Stimulated activated CD4-positive, alpha-beta T cell treated with anti-CD3 and anti-CD28 coated beads, Interleukin-15, amount 100 ng/mL, for 24 hours (primary cell): ENCODE measurements at places on chromosomes 3 and 15.

DNA sequence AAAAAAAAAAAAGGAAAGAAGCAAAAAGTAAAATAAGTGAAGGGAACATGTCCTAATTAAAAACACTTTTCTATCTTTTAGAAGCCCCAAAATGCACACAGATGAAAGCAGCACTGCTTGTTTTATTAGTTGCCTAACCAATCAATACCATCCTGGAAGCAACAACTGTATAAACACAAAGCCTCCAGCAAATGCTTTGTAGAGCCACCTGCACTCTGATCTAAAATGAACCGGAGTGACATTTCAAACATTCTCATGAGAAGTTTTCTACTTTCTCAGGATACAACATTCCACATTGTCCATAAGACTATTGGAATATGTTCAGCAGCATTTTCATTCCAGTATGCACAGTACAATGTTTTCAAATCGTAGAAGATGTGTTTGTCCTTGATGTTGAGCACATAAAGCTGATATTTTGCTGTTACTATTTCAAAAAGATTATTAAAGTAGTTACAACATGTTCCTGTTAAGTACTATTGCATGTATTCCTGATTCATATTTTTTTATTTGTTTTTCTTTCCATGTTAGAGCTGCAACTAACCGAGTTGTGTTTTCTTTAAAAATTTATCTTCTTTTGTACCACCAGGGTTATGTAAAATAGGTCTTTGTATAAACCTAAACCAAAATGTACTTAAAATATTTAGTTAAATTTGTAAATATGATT is 50.3 kb upstream of the PLSCR5 start:
- DNase-seq = no peak

DNA sequence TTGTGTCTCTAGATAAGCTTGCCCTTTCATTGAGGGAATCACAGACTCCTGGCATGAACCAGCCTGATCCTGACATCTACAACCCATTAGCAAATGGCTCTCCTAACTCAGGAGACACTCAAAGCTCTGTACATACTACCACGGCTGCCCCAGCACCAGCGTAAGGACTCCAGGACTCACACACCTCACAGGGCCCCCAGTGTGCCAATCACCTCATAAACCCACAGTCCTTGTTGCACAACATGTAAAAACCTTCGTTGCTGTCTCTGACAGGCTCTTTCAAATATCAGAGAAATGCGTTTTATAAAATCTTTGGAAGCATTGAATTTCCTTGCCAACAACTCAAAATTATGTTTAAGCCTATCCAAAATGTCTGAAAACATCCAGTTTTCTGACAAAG is 7.3 kb downstream of the FYCO1 start:
- no peak for DNase-seq

DNA sequence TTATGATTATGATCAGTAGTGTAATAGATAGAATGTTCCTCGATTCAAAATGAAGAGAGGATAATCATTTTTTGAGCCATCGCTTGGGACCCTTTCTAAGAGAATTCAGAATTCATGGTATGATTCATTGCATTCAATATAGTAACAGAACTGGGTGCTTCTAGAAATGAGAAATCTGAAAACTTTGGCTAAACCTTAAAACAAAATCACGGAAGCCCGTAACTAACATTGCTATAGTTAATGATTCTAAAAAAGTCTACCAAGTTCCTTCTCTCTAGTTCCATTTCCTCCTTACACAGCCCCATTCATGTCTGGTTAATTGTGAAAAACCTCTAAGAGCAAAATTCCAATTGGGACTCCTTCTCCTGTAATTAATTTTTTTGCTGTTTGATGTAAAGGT is 217.1 kb downstream of the GBE1 start:
- DNase-seq = no peak

GRCh38 chr15:67383899-67384298 is 129.3 kb downstream of the IQCH start:
- DNase-seq = no peak

DNA sequence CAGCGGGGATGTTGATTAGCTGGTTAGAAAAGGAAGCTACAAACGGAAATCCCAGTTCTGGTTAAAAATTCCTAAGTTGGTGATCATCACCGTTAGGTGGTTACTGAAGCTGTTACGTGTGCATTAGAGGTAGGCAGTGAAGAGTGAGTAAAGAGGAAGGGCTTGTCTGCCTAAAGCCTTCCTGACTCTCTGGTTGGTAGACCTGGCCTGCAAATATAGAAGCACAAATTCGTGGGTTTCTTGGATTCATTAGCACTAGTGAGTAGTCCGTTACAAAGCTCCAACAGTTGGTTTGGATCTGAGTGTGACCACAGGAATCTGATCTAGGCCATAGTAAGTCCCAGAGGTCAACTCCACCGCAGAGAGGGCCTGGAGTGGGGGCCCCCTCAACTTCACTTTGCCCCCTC is 174.0 kb upstream of the TP63 start:
- no peak for DNase-seq

GRCh38 chr3:29284497-29284896 is 3.6 kb downstream of the RBMS3 start:
- no peak for DNase-seq

DNA sequence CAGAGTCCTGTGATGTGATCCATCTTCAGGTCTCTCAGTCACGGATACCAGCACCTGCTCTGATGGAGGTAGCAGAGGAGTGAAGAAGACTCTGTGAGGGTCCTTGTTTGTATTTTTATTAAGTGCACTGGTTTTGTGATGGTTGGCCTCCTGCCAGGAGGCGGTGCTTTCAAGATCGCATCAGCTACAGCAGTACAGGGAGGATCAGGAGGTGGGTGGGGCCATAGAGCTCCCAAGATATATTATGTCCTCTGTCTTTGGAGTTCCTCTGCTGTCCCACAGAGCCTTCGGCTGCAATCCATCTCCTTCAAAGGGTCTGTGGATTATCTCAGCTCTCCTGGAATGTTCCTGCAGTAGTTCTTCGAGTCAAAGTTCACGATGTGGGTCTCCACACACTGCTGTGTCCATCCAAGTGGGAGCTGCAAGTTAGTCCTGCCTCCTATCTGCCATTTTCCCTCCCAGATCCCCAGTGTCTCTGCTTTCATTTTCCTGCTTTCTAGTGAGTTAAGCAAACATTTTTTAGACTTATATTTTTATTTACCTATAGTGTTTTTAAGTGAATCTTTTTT is 54.7 kb downstream of the TM2D3 start:
- DNase-seq = no peak

GRCh38 chr3:66023738-66024385 is 14.9 kb downstream of the MAGI1 start:
- DNase-seq = no peak

DNA sequence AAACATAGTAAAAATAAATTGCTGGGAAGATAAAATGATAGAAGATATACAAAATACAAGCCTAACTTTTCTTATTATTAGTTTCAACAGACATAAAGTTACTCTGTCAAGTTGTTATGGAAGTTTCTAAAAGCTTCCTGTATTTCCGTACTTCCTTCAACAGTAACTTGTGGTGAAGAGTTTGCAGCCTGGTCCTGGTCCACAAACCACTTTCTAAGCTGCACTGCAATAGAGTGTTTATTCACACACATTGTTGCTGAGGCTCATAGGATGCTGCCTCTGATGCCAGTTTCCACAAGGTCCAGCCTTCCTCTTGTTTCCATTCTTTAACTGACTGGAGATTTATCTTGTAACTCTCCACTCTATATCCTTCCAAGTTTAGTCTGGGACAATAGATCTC is 39.4 kb upstream of the KY start:
- DNase-seq = no peak

DNA sequence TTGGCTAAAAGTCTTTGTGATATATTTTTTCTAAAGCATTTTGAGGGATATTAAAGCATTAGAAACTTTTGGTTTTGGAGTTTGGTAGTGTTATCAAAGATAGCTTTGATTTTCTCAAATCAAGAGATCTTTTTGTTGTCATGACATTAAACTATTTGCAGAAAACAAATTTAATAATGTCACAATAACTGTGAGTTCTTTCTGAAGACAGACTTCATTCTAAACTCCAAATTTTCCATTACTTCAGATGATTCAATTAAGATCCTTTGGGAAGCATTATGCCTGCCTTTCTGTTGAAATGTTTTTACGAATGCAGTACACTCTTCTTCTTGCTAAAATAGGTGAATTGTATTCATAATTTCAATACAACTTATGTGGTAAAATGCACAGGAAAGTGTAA is 145.4 kb downstream of the ALCAM start:
- DNase-seq = no peak

GRCh38 chr3:15919971-15920370 is 122.2 kb upstream of the ANKRD28 start:
- DNase-seq = no peak

DNA sequence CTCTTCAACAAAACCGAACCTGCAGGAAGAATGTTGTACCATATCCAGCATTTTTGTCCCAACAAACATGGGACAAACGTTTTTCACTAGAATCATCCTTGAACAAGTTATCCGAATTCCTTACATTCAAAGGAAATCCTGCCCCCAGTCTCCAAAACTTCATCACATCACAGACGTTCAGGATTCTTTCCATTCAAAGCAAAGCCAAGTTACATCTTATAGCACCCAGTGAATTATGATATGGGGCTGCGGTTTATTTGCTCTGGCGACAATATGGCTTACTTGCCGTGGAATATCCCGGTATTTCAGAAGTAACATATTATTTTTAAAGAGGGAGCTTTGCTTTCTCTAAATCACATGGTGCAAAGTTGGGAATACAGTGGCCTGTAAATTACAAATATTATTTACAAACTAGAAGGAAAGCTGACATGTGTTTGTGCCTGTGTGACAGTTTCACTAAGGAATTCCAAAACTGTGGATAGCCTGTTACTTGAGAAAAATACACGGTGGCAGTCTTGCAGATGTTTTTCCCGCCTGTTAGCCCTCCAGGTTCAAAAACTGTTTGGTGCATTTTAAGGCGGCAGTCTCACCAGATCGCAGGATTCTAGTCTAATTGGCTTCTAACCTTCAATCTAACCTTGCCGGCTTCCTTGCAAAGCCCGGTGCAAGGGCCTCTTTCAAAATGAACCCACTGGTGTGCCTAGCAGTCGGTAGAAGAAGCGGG is 736 bp upstream of the MBNL1 start:
- DNase-seq = no peak

GRCh38 chr15:31235311-31236183 is 91.1 kb upstream of the KLF13 start:
- DNase-seq = no peak

DNA sequence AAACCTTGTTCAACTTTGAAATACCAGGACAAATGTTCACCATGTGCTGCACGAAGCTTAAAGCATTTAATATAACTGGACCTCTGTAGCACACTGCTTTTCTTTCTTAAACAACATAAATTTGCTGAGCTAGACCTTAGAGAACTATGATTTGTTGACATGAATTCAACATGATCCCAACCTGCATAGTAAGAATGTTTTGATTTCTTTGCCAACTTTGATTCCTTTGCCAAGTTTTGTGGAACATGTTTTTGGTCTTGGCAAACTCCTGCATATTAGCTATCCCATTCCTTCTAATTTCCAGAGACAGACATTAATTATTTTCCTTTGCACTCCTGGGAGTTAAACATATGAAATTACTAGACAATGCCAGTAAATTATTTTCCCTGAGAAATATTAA is 197.2 kb upstream of the RBMS3 start:
- no peak for DNase-seq

DNA sequence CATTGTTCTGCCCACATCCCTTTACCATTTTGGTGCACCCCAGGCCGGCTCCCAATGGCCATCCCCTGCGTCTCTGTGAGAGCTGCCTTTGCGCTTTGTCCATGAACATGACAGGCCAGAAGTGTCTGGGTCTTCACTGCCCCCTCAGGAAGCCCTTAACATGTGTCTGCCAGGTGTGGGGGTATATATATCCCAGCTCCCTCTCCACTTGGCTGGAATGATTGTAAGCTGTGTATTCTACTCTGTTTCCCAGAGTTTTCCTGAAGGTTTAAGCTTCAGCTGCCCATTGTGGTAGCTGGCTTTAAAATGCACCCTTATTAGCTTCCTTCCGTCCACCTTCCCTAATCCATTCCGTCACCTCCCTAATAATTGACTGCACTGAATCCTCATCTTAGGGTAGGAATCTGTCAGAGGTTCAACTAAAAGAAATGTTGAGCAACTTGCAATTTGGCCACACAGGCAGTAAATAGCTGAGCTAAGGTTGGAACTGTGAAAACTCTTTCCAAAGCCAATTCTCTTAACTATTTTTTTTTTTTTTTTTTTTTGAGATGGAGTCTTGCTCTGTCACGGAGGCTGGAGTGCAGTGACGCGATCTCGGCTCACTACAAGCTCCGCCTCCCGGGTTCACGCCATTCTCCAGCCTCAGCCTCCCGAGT is 30.4 kb upstream of the UBE2E1 start:
- DNase-seq = no peak
